ENCODE measurements at places on chromosomes 11 and 22.

DNA sequence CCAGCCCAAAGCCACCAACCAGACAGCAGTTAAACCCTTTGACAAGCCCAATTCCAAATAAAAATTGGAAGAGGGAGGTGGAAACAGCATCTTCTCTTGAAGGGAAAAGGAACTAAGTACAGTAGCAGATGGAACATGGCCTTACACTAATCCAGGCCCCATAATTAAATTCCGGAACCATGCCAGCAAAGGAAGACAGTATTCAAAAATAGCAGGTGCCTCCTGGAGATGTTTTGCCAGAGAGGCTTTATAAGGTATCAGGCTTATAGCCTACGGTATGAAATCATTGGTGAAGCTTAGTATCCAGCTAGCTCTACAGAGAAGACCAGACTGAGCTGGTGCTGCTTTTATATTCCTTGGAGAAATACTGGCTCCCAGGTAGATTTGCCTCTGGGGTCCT, 344.1 kb upstream of the API5 start:
- no peak for DNase-seq

DNA sequence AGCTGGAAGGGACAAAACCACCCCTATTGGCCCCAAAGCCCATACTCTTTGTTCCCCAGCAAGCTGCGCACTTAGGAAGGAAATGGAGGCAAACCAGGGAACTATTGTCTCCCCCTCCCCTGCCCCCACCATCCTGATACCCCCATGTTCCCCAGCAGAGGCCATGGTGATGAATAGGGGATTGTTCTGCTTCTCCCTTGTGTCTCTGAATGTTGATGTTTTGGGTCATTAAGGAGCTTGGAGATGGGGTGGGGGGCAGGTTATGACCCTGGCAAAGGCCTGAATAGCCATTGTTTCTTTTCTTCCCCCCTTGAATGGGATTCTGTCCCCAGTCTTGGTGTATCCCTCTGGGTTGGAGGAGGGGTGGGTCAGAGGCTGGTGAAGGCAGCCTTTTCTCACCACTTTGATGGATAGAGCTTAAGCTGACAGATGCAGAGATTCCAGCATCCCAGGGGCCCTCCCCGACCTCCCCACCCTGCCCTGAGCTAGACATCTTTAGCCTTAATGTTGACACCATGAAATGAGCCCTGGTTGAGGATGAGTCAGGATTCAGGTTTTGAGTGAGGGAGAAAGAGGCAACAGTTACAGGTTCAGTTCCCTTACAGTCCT, 8.3 kb downstream of the DTX4 start:
- no peak for DNase-seq

DNA sequence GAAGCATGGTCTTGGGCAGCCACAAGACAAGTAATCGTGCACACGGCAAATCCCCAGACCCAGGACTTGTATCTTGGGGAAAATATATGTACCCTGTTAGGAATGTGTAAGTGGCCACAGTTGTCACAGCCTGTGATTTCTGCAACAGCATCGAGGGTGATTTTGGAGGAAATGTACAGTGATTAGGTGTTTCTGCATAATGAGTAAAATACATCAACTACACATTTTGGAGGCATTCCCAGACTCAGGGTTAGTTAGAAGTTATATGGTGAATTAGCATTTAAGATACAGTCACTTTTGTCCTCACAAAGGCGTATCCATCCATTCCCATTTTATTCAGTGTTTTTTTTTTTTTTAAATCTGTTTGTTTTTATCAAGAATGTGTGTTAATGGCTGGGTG, 28.4 kb downstream of the SUSD2 start:
- DNase-seq = no peak

DNA sequence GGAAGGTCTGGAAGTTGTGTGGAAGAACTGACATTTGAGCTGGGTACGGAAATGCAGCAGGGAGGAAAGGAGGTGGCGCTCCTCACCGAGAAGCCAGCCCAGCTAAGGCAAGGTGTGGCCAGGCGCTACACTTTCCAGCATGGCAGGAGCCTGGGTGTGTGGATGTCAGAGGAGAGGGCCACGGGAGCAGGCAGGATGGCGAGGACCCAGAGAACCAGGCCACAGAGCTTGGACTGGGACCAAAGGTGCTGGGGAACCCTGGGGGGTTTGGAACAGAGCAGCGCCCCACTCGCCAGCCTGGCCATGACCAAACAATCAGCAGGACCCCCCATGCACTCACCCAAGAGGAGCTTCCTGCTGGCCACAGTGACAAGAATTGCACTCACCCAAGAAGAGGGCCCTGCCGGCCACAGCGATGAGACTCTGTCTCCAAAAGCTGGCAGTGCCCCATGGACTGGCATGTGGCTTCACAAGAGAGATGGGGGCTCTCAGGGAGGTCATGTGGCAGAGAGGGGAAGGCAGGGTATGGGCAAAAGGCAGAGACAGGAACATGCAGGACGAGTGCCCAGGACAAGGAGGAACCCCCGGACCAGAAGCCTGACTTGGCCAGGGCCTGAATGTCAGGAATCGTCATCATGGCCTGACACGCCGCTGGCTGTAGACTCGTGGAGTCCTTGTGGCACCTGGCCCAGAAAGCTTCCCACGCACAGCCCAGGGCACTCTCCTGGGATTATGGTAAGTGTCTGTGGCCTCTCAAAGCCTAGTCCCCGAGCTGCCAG, 45.4 kb downstream of the IGF2 start:
- no peak for DNase-seq

DNA sequence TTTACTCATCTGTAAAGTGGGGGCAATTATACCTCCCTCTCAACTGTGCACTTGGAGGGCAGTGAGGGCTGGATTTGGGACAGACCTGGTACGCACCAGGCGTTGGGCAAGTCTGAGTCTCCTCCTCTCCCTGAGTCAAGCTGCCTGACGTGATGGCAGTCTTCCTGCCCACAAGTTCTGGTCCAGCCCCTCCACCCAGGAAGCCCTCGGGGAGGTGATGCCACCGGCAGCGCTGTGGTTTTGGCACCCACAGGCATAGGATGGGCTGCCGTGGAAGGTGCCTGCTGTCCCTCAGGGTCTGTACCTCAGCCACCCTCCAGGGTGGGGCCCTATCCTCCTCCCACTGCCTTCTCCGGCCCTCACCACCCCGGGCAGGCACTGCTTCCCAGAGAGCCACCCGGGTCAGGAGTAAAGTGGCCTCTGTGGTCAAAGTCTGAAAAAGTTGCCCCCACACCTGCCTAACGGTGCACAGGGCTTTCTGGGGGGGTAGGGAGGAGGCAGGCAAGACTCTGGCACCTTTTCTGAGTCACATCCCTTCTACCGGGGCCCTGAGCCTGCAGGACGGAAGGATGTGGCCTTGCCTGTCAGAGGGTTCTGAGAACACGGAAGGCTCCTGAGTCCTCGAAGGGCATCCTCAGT, 6.5 kb upstream of the APOBEC3H start:
- no peak for DNase-seq
